Iris pigment epithelial cell (primary cell): ENCODE measurements at places on chromosomes 4 and X.

GRCh38 chr4:88320780-88321373 lies 36.5 kb upstream of the PPM1K start:
- peak; percentile 71 for DNase-seq

DNA sequence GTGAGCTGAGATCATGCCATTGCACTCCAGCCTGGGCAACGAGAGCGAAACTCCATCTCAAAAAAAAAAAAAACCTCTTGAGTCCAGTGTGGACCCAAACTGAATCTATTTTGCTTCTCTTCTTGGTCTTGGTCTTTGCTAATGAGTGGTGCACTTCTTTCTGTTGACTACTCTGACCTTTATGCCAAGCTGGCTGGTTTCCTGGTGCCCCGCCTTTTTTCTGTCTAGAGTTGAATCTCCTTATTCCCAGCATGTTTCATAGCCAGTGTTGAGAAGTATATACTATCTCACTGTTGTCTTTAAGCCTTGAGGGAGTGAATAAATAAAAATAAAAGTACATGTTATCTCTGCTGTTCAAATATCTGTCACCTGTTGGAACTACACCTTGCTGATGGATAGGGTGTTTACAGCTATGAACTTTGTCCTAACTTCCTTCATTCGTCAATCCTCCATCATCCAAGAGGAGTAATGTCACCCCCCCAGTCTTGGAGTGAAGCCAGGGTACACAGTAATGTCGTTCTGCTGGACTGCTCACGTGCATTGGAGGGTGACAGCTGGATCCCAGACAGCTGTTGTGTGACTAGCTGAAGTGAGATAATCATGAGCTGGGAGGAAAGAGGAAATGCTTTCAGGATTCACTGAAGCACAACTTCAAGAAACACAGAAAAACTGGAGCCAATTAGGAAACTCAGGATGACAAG lies 99.3 kb upstream of the PRKG2 start:
- peak; percentile 28 for DNase-seq

DNA sequence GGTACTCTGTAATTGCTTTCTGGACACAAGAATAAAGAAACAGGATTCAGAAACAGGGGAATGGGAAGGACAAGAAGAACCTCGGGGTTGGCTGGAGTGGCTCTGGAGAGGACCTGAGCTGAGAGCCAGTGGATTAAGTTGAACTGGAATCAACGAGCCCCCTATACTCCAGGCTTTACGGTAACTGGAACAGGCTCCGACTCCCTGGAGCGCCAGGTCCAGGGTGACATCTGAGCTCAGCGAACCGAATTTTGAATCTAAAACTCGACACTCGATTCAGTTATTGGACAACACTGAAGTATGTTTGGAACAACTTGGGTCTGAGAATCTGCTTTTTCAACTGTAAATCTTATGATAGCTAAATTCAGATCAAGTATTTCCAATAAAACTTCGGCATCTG lies 23.9 kb downstream of the HMX1 start:
- DNase-seq = no peak

DNA sequence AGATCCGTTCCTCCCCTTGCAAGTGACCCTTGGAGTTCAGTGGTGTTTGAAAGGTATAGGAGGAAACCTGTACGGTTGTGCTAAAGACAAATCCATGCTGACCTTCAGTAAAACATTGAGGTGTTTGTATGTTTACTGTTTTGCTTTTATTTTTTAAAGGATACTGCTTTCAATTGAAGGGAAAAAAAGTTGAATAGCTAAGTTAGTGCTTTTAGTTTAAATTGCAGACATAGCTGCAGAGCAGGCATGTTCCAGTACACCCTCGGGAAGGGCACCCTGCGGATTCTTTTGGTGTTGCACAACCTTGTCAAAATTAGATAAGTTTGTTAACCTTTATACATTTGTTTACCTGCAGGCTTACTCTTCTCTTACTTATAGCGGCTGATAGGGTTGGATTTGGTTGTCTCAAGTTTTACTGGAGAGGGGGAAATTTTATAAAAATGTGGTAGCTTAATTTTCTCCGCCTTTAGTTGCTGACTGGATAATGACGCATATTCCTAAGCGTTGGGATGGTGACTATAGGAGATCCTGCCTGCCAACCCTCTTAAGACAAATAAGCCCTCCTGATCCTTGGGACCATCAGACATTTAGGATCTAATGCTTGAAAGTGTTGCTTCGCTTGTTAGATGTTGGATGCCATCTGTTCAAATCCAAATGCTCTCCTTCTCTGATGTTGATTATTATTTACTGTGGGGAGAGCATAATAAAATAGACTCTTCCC lies 2.0 kb downstream of the RAPGEF2 start:
- peak; percentile 52 for DNase-seq
